ENCODE measurements at places on chromosomes 3 and 15.

DNA sequence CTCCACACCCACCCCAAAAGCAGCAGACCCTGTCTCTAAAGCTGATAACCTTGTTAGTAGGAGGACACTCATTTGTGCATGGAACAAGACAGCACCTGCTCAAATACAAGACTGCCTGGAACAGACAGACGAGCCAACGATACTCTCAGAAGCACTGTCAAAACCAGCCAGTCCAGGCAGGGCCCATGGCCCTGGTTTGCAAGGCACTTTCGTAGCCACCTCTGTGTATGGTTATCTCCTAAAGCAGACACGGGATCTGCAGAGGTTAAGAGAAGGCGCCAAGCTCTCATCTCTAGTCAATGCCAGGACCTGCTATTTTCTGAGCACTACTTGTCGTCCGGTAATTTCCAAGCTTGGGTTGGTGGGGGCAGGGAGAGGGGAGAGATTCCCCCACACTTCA is 10.5 kb downstream of the NTRK3 start:
- DNase-seq, result no peak

GRCh38 chr3:131794766-131795388 is 239.9 kb downstream of the CPNE4 start:
- DNase-seq, result no peak

- no peak for DNase-seq
Observed at GRCh38 chr3:182516597-182517336, 276.5 kb upstream of the ATP11B start.

- no peak for DNase-seq
Observed at GRCh38 chr3:4996771-4997291, 17.6 kb downstream of the BHLHE40 start.

GRCh38 chr3:77412021-77412438 is 372.1 kb downstream of the ROBO2 start:
- no peak for DNase-seq

DNA sequence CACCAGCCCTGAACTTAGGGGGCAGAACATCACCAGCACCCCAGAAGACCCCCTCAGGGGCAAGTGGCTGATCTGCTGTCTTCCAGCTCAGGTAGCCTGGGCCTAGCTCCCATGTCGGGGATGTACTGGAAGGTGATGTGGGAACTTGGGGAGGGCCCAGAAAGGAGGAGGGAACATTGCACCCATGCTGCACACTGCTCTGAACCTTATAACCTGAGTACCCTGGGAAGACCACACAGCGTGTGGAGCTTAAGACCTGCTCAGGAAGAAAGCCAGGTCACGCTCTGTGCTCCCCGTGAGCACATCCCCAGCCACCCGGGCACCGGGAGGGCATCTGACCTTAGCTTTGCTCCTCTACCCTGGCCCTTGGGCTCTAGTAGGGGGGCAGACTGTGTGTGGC is 159.4 kb downstream of the ATP10A start:
- DNase-seq, result peak; percentile 81

- DNase-seq, result no peak
Observed at GRCh38 chr3:152362086-152362485, 93.4 kb downstream of the MBNL1 start.

GRCh38 chr3:45915518-45916231 is 27.6 kb upstream of the CXCR6 start:
- DNase-seq, result peak; percentile 72

DNA sequence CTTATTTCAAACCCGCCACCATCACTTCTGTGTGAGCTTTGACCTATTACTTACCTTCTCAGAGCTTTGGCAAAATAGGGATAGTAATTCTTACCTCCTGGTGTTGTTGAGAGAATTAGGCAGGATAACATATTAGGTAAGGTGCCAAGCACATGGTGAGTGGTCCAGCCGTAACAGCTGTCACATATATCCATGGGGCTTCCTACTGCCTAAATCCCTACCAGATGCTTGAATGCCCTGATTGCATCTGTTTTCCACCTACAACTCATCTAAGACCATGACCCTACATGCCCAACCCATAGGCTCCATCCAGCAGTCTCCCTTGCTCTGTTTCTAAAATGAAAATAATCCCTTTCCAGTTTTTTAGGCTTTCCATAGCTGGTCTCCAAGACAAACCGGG is 162.3 kb upstream of the NR2E3 start:
- DNase-seq, result no peak

GRCh38 chr3:140344082-140344454 is 333.8 kb upstream of the TRIM42 start:
- DNase-seq, result no peak

DNA sequence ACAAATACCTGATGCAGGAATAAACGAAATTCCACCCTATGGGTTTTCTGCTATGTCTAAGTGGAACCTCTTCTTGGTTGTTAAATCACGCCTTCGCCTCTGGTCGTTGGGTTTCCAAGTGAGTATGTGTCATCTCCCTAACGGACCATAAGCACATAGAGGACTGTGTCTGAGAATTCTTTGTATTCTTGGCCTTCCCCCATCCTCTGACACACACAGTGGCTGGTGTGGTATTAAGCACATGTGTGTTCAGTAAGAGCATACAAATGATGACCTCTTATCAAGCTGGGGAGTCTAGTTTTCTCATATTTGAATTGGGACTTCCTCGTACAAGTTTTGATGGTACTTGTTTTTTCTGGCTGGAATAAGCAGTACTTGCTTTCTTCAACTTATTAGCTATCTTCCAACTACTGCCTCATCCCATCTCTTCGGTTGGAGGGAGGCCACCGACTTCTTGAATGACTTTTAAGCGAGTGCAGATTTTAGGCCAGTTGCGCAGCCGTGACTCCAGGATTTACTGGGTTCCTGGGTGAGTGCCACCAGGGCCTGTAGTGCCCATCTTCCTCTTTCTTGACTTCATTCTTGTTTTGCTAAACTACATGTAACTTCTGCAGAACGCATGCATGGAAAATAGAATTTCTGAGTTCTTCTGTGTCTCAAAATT is 240.2 kb downstream of the ADAMTS17 start:
- DNase-seq, result peak; percentile 45

DNA sequence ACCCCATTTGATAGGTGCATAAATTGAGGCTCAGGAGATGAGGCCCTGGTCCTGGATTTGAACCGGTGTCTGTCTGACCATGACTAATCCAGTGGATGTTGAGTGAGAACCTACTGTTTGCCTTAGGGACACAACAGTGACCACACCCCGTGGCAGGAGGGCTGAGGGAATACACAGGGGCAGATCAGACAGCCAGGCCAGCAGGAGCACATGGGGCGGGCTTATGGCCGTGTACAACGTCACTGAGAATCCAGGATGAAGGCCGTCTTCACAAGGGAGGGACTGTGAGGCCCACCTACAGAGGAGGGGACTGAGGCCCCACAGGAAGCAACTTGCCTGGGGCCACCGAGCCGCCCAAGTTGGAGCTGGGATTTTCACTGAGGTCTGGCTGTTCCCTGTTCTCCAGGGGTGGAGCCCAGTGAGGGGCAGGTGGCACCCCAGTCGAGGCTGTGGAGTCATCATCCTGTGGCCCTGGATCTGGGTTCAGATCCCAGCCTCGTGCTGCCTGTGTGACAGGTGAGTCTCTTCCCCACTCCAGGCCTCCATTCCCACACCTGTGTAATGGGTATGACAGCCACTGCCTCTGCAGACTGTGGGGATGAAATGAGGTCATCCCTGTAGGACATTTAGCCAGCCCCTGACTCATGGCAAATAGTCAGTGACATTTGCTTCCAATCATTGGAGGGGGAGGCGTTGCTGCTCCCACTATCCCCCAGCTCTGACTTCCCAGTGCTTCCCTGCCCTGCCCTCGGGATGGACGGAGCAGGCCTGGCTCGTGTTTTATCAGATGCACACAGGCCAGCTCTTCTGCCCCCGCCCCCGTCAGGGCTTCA is 6.3 kb upstream of the PLXND1 start:
- DNase-seq, result no peak

GRCh38 chr15:70715840-70716485 is 47.4 kb downstream of the UACA start:
- no peak for DNase-seq

DNA sequence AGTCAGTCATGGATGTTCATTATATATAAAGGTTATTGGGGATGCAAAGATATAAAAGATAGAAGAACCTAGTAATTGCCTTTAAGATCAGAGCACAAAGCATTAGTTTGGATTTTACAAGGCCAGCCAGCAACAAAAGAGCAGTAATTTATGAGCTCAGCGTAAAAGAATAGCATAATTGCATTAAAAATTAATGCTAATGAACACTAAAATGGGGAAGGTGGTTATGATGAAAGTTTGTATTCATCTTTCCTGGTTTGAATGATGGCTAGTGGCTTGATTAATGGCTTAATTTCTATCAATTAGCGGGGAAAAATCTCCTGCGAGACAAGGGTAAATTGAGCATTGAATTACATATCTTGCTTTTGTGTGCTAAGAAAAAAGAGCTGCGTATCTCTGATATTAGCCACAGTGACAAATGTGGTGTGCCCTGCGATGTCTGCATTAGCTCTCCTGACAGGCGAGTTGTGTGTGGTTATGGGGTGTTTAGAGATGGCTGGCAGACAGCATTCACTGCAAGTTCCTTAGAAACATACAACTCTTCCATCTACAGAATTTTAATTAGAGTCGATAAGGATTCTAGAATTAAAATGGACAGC is 42.8 kb upstream of the MLF1 start:
- DNase-seq, result no peak

- DNase-seq, result no peak
Observed at GRCh38 chr3:149592758-149593240, 65.0 kb downstream of the WWTR1 start.

DNA sequence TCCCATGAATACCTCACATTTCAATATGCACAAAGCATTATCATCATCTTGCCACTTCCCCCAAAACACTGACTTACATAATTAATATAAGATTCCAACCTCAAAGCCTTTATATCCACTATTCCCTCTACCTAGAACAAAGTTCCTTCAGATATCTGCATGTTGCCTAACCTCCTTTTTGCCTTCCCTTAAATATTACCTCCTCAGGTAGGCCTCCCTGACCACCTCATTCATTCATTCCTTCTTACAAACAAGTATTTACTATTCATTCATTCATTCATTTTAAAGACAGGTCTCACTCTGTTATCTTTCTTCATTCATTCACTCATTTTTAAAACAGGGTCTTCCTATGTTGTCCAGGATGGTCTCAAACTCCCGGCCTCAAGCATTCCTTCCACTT is 18.6 kb downstream of the DYNC1LI1 start:
- DNase-seq, result no peak

DNA sequence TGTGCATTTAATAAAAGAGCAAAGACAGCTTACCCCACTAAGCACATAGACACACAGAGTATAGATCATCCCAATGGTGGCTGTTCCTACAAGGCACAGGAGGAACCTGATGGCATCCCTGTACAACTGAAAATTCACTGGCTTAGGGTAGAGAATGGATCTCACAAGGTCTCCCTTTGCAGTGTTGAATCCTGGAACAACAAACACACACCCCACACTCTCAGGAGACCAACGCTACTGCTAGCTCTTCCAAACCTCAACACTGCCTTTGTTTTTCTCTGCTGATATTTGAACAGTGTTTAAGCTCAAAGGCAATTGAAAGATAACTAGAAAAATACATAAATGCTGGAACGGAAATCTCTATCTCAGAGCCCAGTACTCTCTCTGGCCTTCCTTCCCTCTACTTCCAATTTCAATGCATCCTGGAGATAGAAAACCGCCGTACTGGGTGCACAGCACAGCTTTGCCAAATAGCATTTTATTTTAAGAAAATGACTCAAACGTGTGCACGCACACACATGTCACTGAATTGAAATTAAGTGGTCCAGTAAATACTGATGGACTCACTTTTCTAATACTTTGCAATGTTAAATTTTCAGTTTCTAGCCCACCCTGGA is 87.5 kb upstream of the ATP13A5 start:
- no peak for DNase-seq

- DNase-seq, result no peak
Observed at GRCh38 chr3:109888026-109888425, 550.7 kb upstream of the DPPA4 start.

GRCh38 chr15:60054472-60054871 is 50.4 kb downstream of the FOXB1 start:
- DNase-seq, result no peak

DNA sequence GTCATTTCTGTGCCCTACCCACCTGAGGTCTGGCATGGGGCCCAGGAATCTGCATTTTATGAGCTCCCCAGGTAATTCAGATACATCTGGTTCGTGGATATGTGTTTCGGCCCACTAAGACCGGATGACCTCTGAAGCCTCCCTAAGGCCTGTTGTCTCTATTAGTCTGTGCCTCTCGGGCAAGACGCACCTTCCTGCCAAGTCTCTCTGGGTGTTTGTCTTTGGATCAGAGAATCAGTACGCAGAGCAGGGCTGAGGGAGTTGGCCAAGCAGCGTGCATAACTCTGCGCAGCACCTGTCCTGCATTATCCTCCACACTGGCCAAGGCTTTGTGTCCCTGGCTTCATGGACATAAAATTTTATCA is 181.0 kb downstream of the THSD4 start:
- DNase-seq, result no peak

- no peak for DNase-seq
Observed at GRCh38 chr3:54538346-54538745, 389.5 kb downstream of the LRTM1 start.

- no peak for DNase-seq
Observed at GRCh38 chr3:61563313-61564271, 2.2 kb downstream of the PTPRG start.

DNA sequence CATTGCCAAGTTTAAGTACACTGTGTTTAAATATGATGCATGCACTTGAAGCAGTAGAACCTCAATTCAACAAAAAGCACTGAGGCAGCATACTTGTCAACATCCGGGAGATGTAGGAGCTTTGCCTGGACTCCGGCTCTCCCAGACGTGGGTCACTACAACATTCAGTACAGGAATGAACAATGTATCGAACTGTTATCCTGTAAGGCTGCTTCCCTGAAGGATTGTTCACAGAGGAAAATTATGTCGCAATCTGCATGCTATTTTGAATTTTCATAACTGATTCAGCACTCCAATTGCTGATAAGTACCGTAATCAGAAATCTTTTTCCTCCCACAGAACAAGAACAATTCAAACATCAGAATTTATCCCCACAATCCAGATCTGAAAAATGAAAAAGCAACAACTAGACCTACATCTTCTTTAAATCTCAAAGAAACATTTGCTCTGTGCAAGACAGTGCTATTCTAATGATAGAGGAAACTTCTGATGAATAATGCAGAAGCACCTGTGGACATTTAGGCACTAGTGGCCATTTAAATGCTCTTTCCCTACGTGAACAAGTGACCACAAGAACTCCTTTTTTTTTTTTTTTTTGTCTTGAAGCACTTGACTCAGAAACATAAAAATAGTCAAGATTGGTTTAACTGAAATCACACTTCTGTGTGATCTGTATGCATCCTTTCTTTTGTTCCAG is 113.4 kb downstream of the PLCH1 start:
- DNase-seq, result no peak
